ENCODE measurements at places on chromosomes 12 and 14.

DNA sequence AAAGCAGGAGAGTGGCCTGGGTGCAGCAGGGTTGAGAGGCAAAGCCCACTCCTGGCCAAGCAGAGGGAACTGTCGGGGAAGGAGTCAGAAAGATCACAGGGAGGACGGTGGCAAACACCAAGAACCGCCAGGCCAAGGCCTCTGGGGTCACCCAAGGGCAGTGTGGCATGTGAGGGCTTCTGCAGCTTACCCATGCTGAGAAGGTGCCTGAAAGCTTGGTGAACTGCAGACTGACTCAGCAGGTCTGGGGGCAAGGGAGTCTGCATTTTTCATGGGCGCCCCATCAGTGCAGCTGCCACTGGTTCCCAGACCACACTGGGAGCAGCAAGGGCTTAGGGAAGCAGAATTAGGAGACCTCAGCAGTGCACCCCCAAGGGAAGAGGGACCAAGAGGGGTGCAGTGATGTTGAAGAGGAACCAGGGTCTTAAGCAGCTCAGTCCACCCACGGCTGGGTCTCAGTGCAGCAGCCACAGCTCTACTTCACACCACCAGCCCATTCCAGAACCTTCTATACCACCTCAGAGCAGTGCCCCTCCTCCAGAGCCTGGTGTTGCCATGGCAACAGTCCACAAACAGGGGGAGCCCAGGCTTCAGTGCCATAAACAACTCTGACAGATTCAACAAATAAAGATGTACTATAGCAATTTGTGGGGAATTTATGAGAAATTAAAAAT is 59.4 kb downstream of the ITPK1 start:
- DNase-seq = no peak

GRCh38 chr14:89384023-89384422 is 33.0 kb downstream of the FOXN3 start:
- no peak for DNase-seq

- DNase-seq = no peak
These were observed 1.0 kb upstream of the TBK1 start for GRCh38 chr12:64450711-64451486.

- DNase-seq = no peak
These were observed 1196.3 kb upstream of the TMEM132C start for GRCh38 chr12:127070515-127071157.

DNA sequence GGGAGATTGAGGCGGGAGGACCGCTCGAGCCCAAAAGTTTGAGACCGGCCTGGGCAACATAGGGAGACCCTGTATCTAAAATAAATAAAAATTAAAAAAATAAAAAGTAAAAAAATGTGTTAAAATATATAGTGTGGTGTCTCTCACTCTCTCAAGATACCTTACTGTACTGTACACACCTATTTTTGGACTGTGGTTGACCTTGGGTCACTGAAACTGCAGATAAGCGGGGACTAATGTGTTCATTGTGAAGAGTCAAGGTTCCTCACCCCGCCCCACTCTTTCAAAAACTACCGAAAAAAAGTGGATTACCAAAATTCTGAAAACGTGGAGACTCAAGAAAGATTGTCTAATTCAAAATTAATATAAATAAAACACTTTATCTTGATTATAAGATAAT is 1.0 kb upstream of the TAS2R13 start:
- no peak for DNase-seq

GRCh38 chr12:41189395-41190251 is 1.5 kb downstream of the PDZRN4 start:
- no peak for DNase-seq

DNA sequence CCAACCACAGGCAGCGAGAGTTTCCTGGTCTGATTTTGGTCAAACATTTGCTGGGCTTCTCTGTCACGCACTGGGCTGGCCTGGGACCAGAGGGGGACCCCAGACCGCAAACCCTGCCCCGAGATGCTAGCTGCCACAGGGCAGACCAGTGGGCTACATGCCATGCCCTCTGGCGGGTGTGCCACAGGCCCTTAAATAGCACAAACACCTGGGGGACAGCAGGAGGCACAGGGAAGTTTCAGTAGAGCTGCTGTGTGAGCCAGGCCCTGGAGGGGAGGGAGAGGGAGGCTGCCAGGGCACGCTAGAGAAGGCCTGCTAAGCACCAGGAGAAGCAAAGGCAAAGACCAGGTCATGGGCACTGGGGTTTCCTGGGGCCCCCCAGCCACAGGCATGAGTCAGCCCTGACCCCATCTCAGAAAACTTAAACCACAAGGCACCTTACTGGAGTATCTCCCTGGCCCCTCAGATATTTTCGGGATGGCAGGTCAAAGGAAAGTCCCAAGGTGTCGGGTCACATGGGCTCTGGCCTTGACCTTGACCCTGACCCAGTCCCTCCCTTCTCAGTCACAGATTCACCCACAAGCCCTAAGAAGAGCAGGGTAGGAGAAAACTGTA is 29.2 kb downstream of the ITPK1 start:
- peak; percentile 16 for DNase-seq

DNA sequence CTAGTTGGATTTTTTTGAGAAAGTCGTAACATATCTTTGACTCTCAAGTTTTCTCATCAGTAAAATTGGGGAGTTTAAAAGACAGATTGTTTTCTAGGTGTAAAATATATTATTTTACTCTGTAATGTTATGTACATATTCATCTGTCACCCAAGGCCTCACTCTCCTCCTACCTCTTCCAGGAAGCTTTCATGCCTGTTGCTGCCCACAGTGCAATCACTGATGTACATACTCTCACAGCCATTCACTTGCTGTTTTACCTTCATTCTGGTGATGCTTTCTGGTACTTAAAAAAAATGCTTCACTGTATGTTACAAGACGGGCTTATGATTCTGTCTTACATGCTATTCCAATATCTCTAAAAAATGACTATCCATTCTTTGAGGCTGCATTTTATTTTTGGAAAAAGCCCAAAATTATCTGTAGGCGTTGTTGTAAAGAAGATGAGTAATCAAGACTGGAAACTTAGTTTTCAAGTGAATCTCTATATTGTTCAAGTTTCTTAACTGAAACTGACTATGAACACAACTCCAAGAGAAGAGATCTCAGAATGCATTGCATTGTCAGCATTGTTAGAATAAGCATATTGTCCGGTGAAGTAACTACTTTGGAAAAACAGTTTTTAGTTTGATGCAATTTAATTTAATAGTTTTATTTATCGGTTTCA is 82.5 kb downstream of the LMO3 start:
- DNase-seq = no peak

DNA sequence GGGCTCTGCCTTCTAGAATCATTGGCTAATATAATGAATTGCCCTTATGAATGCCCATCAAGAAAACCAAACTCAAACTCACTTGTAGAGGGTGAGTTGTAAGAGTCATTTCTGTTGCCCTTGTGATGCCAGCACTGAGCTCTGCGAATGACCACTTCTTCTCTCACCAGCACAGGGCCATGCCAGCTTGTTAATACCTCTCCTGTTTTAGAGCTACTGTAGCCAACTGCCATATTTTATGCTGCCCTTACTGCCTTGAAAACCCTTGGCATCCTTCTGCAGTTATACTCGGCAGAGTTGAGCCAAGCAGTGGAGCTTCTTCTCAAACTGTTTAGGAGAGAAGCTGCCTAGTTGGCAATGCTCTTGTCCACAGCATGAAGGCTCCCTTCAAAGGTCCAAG is 8.1 kb downstream of the KRT75 start:
- DNase-seq = no peak

- peak; percentile 10 for DNase-seq
These were observed 2.7 kb upstream of the KLC1 start for GRCh38 chr14:103626146-103626850.

GRCh38 chr14:21042918-21043317 is 756 bp downstream of the RNASE7 start:
- no peak for DNase-seq

Measured in activated CD4-positive, alpha-beta memory T cell treated with anti-CD3 and anti-CD28 coated beads for 36 hours (primary cell).